Fibroblast of lung (primary cell): ENCODE measurements at places on chromosomes 6 and 20. TPM values are rescaled to one million over a fixed set of nuclear protein-coding genes. Genes with fewer than 3 reads are reported as not detected.

GRCh38 chr6:111918825-111919224 is 45.6 kb upstream of the FYN start:
- peak; percentile 95 for DNase-seq

DNA sequence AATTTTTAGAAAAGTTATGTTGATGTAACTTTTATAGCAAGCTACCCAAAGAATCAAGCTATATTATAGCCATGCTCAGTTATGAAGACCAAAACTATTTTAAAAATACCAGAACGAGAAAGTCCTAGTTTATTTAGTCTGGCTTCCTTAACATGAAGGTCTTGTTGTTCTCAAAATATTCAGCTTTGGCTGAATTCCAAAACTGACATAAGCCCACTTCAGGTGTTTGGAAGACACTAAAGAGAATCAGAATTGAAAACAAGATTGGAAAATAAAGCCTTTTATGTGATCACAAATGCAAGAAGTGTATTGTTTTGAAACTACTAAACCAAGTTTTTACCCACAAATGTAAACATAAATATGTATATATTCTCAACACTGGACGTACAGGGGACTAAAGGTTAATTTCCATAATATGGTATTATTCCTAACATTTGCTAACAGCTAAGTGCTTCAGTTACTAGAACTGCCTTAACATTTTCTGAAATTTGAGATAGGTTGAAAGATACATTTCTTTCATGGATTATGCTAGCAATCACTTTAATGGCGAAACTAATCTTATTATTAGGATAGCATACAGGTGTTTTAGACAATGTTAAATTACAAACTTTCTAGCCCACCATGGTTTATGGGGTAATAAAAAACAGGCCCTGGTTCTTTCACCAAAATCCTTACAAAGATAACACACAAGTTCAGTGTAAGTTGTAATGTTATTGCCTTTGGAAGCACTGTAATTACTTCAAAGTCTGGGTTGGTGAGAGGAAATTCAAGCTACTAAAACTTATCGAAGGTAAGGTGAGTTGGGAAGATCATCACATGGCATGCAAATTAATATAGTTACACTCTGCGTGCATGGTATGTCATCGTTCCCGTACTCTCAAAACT is 1.6 kb downstream of the MAP3K5 start:
- no peak for DNase-seq

DNA sequence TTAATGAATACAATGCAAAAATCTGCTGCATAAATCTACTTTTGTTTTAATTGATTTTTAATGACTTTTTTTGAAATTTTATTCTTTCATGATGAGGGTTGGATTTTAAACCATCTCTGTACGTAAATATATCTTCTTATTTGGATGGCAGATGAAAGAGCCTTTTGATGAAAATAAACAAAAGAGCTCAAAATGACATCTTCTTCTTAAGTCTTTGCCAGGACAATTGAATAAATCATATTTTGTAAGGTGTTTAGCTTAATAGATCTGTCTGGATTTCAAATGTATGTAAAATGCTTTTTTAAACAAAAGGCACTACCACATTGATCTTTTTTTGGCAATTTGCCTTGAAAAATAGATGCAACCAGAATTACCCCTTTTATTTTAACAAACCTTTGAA is 39.3 kb downstream of the KIF6 start:
- DNase-seq, result no peak

DNA sequence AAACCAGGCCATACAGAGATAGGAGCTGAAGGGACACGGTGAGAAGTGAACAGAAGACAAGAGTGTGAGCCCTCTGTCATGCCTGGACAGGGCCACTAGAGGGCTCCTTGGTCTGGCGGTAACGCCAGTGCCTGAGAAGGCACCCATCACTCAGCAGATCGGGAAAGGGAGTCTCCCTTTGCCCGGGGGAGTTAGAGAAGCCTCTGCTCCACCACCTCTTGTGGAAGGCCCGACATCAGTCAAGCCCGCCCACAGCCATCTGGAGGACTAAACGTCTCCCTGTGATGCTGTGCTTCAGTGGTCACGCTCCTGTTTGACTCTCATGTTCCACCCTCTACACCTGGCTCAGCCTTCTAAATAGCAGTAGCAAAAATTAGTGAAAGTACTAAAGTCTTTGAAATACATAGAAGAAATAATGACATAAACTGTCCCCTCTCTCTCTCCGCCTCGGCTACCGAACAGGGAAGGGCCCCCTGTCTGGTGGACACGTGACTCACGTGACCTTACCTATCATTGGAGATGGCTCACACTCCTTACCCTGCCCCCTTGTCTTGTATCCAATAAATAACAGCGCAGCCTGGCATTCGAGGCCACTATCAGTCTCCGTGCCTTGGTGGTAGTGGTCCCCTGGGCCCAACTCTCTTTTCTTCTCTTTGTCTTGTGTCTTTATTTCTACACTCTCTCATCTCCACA is 66.7 kb downstream of the RPP21 start:
- peak; percentile 45 for DNase-seq

DNA sequence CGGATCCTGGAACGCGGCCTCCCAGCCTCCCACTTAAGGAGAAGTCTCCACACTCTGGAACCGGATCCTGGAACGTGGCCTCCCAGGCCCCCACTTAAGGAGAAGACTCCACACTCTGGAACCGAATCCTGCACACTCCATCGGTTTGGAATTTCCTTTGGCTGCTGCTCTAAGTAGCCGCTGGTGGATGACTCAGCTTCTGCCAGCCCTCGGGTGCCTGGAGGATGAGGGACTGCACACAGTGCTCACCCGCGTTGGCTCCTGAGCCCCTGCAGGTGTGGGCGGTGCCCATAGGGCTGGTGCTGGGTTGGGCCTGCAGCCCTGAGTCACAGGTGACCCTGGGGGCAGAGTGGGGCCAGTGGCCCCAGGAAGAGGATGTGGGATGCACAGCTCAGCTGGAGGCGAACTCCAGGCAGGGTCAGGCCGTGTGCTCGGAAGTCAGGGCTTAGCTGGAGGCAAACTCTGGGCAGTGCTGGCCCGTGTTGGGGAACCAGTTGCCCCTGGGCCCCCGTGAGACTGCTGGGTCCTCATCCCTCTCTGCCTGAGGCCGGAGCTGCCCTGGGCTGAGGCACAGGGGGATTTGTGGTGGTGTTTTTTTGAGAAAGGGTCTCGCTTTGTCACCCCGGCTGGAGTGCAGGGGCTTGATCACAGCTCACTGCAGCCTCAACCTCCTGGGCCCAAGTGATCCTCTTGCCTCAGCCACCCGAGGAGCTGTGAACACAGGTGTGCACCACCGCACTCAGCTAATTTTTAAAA is 13.9 kb upstream of the TNFRSF6B start:
- peak; percentile 95 for DNase-seq

Gene SNHG17
- total RNA-seq, result 5.4 and 10.6 TPM in 2 replicates

Gene KHDC1
- 5.1 and 5.6 TPM in 2 replicates for total RNA-seq

GRCh38 chr20:62543470-62544302 is 67.9 kb upstream of the GATA5 start:
- DNase-seq, result no peak

- DNase-seq, result no peak
Observed at GRCh38 chr6:36147294-36147693, 17.0 kb downstream of the MAPK13 start.

GRCh38 chr6:34194772-34195171 is 41.9 kb upstream of the HMGA1 start:
- DNase-seq, result no peak

- DNase-seq, result no peak
Observed at GRCh38 chr20:34439168-34439567, 76.1 kb downstream of the ITCH start.

Gene SH3BGRL2
- 3.3 and 4.3 TPM in 2 replicates for total RNA-seq

- peak; percentile 20 for DNase-seq
Observed at GRCh38 chr6:133245007-133245406, 3.9 kb downstream of the EYA4 start.

DNA sequence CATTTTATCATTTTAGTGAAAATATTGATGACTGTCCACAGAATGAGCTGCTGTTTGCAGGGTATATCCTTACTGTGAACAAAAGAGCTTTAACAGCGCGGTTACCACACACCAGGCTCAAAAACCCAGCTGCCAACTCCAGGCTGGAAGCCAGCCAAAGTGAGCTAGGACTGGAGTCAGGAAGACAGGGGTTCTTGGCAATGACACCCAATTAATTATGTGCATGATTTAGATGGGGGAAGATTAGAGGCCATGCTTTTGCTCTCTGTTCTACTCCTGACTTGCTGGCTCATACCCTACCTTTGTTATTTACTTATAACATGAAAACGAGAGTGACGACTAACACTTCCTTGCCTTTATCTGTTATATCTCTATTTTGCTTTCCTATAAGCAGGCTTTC is 128.9 kb upstream of the SHLD1 start:
- peak; percentile 69 for DNase-seq

Gene THBD
- total RNA-seq, result 1.5 and 8.4 TPM in 2 replicates

- no peak for DNase-seq
Observed at GRCh38 chr6:38040254-38040653, 220.7 kb downstream of the ZFAND3 start.

Gene BACH2
- total RNA-seq, result 1.5 and 2.6 TPM in 2 replicates

- DNase-seq, result peak; percentile 45
Observed at GRCh38 chr6:18293076-18293904, 29.0 kb upstream of the DEK start.

GRCh38 chr6:78561015-78561414 is 306.3 kb upstream of the IRAK1BP1 start:
- no peak for DNase-seq

Gene ETV7
- 1.0 and 1.5 TPM in 2 replicates for total RNA-seq

Gene LY6G6C
- total RNA-seq, result not detected in 2 replicates

Gene CD109
- total RNA-seq, result 12.8 and 51.2 TPM in 2 replicates

Gene PTGIS
- total RNA-seq, result 41.5 and 79.1 TPM in 2 replicates

- no peak for DNase-seq
Observed at GRCh38 chr20:23867152-23867776, 12.3 kb downstream of the CST5 start.
